ENCODE measurements at places on chromosomes 3 and 15.

DNA sequence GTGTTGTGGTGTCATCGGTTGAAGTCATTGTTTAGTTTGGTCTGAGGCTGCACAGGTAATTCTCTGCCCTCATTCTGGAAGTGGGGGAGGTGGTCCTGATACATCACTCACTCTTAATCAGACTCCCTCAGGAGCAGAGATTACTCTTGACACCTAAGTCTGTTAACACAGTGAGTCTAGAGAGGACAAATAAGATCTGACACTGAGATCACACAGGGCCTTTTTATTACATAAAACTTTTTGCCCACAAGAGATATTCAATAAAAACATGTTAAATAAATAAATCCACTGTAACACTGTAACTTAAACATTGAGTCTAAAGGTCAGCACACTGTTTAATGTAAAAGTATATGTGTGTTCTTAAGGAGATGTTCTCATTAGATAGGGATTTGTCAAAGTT is 57.1 kb upstream of the MBNL1 start:
- no peak for DNase-seq

GRCh38 chr3:25686766-25687165 is 22.1 kb upstream of the TOP2B start:
- no peak for DNase-seq

- DNase-seq, result no peak
Observed at GRCh38 chr3:32850636-32851035, 32.8 kb downstream of the TRIM71 start.

GRCh38 chr3:138497021-138497420 is 62.6 kb downstream of the ESYT3 start:
- DNase-seq, result no peak

GRCh38 chr3:56800832-56801661 is 702 bp downstream of the ARHGEF3 start:
- no peak for DNase-seq

- DNase-seq, result no peak
Observed at GRCh38 chr3:143071776-143072175, 47.8 kb upstream of the CHST2 start.

DNA sequence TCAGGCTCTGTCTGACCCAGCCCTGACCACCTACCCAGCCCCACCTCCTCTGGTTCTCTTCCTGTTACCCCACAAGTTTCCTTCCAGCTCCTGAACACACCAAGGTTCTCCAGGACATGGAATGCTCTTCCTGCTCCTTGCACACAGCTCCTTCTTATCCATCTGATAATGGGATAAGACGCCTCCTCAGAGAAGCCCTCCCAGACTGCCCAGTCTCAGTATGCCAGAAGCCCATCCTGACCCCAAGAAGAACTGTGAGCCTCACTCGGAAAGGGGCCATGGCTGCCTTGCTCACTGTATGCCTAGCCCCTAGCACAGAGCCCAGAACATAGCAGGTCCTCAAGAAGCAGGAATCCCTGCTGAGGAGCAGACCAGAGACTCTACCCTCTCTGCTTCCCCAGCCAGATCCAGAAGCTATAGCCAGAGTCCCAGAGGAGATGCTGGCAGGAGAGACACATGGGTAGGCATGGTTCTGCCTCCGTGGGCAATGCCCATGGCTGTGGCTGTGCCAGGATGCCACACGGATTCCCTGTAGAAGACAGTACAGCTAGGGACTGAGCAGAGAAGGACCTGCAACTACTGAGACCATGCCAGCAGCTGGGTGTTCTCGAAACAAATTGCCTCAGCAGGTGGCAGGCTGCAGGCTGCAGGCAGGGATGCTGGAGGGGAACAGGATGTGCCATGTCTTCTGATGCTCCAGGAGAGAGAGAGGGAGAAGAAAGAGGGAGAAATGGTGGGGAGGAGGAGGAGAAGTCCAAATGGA is 74.0 kb upstream of the LINGO1 start:
- no peak for DNase-seq

DNA sequence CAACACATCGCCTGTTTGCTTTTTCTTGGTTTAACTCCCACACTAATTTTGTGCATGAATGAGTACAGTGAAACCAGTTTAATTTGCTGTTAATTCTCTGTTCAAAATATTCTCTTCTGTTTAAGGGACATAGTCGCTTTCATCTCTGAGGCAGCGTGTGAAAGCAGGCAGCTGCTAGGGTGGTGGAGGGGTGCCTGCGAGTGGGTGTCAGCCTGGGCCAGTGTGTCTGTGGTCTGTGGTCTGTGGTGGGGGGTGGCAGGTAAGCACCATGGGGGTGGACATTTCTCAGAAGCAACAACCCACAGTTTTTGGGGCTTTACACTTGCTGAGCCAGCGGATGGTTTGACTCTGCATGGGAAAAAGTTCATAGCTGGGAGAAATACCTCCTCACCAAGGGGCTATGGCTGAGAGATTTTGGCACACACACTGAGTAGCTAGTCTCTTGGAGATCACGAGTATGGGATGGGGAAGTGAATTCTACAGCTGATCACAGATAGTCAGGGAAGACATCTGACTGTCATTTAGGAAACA is 109.2 kb downstream of the EPHB1 start:
- DNase-seq, result peak; percentile 71

- DNase-seq, result no peak
Observed at GRCh38 chr3:44596621-44597020, 11.9 kb downstream of the ZNF660 start.

DNA sequence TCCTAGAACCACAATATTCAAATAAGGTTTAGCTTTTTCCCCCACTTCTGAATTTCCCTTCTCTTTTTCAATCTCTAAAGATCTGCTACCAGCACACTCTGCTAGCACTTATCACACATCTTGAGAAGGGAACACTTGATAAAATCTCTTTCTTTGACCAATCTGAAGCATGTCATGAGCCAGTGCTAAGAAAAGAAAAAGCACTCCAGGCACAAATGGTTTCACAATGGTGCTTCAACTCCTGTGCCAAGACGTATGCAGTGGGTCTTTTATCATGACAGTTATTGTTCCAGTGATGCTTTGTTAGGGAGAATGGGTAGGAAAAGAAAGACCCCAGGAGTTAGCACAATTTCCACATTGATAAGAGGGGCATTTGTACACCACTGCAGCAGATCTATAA is 248.4 kb downstream of the ZNF385D start:
- no peak for DNase-seq

GRCh38 chr3:131082871-131083863 is 56.5 kb downstream of the NEK11 start:
- no peak for DNase-seq

DNA sequence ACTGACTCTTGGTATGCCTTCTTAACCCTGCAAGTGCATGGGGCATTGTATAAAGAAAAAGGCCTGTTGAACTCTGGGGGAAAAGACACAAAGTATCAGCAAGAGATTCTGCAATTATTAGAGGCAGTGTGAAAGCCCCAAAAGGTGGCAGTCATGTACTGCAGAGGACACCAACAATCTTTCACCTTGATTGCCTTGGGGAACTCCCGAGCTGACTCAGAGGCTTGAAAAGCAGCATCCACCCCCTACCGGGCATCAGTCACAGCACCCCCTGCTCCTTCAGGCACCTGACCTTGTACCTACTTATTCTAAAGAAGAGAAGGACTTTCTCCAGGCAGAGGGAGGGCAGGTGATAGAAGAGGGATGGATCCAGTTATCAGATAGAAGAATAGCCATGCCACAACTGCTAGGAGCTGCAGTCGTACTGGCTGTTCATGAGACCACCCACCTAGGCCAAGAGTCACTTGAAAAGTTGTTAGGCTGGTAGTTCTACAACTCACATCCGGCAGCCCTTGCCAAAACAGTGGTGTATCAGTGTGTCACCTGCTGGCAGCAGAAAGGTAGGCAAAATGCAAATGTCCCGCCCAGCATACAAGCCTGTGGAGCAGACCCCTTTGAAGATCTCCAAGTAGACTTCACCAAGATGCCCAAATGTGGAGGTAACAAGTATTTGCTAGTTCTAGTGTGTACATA is 241.6 kb upstream of the CNTN6 start:
- DNase-seq, result peak; percentile 5

- DNase-seq, result no peak
Observed at GRCh38 chr3:56347219-56347871, 120.9 kb downstream of the ERC2 start.

DNA sequence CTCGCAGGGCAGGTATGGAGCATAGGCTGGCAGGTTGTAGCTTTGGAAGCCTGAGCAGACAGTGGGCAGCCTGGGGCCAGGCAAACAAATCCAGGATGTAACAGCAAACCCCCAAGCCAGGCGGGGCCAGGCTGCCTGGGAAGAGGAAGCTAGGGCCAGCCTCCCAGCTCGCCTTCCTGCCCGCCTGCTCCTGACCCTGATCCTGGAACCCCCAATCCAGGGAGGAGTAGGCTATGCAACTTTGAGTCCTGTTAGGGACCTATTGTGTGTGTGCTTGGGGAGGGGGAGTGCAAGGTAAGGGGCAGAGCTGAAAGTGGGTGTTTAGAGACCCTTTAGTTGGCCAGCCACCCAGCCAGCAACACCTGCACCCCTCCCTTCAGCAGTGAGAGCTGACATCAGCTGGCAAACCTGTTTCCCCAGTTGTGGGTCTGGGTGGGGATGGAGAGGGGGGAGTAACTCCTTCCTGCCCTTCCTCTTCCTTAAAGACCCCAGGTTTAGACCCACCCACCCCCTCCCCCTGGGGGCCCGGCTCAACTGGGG is 2.5 kb downstream of the NBEAL2 start:
- no peak for DNase-seq

DNA sequence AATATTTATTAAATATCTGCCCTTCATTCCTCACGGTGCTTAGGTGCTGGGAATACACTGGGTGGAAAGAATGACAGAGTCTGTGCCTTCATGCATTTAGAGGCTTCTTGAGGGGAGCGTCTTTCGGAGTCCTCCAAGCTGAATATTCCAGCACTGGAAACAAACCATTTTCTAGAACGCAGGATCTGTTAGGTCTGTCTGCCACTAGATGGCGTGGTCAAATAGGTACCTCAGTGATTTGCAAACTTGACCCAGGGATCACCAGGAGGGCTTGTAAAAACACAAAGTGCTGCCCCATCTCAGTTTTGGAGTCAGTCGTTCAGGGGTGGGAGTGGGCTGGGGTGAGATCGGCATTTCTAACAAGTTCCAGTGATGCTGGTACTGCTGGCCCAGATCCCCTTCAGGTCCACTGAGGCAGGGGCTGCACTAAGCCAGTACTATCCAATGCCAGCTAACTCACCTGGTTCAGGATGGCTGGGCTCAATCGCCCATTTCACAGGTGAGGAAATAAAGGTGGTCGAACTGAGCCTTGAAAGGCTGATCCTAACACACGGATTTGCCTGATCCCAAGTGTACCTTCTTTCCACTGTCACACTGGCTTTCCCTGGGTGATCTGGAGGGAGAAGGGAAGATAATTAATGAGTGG is 14.8 kb downstream of the ARNT2 start:
- DNase-seq, result no peak

DNA sequence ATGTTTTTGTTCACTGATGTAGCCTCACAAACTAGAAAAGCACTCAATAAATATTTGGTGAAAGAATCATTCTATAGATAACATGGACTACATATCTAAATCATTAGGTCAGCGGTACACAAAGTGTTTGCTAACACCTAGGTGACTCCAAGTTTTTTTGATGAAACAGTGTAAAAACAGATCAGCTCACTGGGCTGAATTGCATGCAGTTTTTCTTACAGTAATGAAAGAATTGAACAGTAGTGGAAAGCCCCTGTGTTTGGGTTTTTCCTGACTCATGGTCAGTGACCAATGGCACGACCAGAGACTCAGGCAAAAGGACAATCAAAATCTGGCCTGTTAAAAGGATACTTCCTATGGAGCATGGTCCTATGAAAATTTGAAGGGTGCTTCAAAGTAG is 384.3 kb upstream of the EPHA6 start:
- DNase-seq, result no peak

Measured in kidney epithelial cell (primary cell).